ENCODE measurements at places on chromosomes 3 and 15. TPM values are rescaled to one million over a fixed set of nuclear protein-coding genes. Genes with fewer than 3 reads are reported as not detected.

DNA sequence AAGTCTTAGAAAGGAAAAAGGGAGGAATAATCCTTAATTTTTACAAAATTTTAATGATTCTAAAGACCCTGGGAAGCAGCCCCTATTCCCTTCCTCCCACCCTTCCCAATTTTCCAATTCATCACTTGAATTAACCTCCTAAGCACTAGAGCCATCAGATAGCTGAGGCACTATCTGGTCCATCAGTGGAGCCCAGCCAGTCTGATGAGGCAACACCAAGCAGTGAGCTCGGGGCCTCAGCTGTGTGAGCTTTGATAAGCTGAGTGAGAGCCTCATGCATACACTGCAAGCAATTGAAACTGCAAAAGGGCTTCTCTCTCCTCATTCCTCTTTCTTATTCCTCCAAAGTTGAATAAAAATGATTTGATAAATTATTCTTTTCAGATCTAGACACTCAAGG is 31.9 kb downstream of the TUSC7 start:
- no peak for DNase-seq

GRCh38 chr3:127808197-127808596 is 14.1 kb downstream of the MGLL start:
- no peak for DNase-seq

- DNase-seq = no peak
Measured at GRCh38 chr3:5462086-5462485, 274.6 kb downstream of the EDEM1 start.

DNA sequence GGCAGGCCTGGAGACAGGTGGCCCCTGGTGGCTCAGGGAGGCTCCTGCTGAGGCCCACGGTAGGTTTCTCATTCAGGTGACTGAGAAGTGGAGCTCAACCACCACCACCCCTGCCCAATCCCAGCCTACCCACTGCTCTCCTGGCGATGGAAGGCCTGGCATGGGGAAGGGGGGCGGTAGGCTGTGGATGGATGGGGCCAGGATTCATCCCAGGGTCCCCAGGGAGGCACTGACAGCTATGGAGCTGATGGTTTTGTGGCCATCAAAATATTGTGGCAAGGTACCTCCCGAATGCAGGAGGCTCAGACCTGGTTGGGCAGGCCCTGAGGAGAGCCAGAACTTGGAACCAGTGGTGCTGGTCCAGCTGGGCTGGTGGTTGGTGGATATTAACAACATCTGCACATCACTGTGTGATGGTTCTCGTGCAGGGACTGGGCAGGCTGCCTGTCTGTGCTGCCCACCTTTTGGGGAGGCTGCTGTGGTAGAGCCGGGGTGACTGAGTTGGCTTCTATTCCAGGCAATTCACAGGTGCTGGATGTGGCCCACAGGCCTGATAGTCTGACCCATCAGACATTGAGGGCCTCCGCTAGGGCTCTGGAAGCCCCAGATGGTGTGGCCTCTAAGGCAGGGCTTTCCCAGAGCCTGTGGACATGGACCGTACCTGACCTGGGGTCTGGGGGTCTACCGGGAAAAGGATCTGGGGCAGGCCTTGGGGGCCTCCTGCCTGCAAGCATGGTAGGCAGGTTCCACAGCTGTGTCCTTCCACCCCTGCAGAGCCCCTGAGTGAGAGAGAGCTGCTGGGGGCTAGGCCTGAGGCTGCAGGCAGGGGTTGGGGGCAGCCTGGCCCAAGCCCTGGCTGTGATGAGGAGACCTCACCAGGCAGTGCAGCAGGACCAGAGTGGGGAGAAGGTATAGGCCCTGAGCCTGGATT is 3.4 kb downstream of the ZBTB47 start:
- no peak for DNase-seq

GRCh38 chr3:161991901-161992540 is 495.4 kb downstream of the OTOL1 start:
- no peak for DNase-seq

GRCh38 chr3:56874269-56874668 is 72.5 kb upstream of the ARHGEF3 start:
- no peak for DNase-seq

- no peak for DNase-seq
Measured at GRCh38 chr3:110925798-110926197, 145.8 kb upstream of the NECTIN3 start.

- no peak for DNase-seq
Measured at GRCh38 chr3:104133630-104134029, 1233.1 kb upstream of the ALCAM start.

DNA sequence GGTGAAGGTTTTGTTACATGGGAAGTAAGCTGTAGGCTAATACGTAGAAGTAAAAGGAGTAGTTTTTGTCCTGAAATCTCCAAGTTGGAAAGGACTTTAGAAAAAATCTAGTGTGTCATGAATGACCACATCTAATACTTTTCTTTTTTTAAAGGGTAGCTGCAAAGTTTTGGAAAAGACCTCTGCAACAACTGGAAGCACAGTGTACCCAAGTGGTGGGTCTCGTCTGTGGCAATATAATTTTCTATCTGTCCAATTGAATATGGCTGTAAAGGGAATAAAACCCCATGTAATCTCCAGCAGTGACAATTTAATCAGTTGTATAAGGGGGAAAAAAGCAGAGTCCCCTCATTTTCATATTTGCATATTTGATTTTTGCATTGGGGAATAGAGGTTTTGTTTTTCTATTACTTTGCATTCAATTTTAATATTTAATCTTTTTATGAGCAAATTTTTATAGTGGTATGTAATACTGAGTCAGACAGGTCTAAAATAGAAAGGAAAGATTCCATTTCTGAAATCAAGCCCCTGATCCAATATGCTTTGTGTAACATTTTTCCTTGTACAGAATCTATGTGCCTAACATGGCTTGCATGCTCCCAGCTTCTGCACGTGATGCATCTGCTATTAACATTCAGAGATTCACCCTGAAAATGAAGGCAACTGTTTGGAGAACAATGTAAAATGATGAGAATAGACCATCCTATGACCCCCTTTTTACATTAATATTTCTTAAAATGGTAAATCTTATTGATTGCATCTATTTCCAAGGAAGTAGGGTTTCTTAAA is 531.4 kb downstream of the ZIC1 start:
- DNase-seq = no peak

GRCh38 chr3:3664935-3665334 is 134.3 kb upstream of the LRRN1 start:
- DNase-seq = no peak

GRCh38 chr15:100726070-100726420 is 123.7 kb downstream of the ASB7 start:
- no peak for DNase-seq

GRCh38 chr3:67587811-67588210 is 66.6 kb downstream of the SUCLG2 start:
- no peak for DNase-seq

DNA sequence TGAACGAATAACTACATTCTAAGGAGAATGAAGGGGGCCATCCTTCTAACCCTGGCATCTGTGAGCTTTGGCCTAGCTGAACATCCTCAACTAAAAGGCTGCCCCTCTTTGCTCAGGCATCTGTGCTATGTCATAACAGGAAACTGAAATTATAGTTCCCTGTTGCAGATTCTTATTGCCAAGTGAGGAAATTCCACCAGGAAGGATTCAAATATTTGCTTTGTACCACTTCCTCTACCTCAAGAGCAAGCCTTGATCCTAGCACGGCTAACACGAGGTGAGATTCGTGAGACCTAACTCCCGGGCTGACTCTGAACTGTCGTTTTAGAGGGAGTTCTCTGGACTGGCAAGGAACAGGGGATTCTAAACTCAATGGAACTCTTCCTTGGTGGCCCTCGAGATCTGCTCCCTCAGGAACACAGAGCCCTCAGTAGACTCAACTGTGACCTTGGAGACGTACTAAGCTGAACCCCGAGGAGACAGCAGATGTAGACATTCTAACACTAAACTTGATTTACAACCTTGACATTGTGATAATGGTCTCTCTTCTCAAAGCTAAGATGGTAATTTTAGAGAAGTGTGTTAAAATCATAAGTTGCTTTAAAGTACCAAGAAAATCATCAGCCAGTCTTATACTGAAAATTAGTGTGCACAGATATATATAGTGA is 4.2 kb downstream of the SPG21 start:
- DNase-seq = peak; percentile 88

GRCh38 chr15:53833134-53833624 is 73.7 kb upstream of the WDR72 start:
- no peak for DNase-seq

The LOXL1 gene
- total RNA-seq = 20.0 TPM

The PP2D1 gene
- not detected for total RNA-seq

The NR2E3 gene
- total RNA-seq = 0.13 TPM

The CD80 gene
- total RNA-seq = not detected

The GOLGA6L10 gene
- not detected for total RNA-seq
